ENCODE measurements at places on chromosomes 3 and 15.

GRCh38 chr3:85360742-85361387 is 402.1 kb downstream of the CADM2 start:
- no peak for DNase-seq

DNA sequence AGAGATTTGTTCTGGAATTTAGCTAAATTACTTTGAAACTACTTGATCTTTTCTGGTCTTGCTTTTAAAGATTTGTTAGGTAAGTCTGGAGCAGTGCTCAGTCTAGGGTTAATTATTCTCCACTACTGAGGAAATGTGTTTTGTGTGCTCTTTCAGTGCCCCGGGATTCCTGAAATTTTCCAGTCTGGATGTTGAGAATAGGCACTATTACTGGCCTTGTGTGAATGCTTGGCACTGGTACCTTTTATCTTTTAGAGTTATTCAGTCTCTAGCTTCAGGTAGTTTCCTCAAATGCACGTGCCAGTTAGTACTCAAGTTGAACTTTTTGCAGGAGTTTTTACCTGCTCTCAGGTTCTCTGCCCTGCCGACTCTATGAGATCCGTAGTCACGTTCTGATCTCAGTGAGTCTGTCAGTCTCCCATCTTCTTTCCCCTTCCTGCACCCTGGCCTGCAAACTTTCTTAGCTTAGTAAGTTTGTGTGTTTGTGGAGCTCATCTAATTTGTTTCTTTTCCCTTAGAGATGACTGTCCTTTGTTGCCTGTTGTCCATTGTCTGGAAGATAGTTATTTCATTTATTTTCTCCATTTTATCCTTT is 39.5 kb downstream of the TCF12 start:
- DNase-seq = no peak

DNA sequence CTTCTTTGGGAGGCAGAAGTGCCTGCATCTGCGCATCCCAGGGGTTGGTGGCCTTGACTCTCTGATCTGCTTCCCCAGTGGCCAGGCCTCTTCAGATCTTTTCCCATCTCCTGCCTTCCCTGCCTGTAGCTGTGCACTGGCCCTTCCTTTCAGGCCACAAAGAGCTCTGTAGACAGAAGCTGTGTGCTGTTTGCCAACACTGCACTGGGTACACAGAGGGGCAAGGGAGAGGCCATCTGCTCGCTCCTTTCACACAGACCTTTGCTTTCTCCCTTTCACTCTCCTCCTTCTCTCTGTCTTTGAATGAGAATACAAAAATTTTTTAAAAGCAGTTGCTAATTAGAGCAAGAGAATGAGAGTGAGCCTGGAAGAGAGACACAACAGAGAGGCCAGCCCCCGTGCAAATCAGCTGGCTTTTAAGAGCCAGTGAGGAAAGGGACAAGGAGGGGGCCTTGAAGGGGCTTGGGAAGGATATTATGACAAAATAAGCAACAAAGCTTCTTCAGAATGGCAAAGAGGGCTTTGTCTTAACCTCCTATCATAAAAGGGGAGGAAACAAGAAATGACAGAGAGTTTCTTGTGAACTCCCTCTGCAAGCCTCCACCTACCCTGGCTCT is 170.9 kb downstream of the EPHB1 start:
- no peak for DNase-seq

GRCh38 chr15:67033012-67033411 is 32.4 kb upstream of the SMAD3 start:
- DNase-seq = no peak

GRCh38 chr3:74808506-74809275 is 194.2 kb upstream of the CNTN3 start:
- DNase-seq = no peak

GRCh38 chr3:156158656-156159295 is 38.4 kb downstream of the KCNAB1 start:
- DNase-seq = no peak

- DNase-seq = no peak
Measured at GRCh38 chr15:79455361-79455760, 23.2 kb downstream of the MINAR1 start.

GRCh38 chr3:150602426-150603152 is 532 bp upstream of the SELENOT start:
- no peak for DNase-seq

DNA sequence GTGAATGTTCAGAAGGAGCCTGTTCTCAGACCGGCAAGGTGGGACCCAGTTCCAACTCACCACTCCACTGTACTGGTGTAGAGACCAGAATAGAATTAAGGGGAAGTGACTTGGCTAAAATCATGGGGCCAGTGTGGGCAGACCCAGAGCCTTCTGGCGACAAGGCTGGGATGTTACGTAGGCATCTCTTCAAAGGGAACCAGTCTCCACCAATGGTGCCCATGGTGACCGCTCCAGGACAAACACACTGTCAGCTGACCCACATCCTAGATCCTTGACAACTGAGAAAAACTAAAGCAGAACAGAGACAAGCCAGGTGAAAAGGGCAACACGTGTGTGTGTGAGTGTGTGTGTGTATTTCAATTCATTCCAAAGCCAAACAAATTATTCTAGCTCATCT is 321.7 kb upstream of the FRG2C start:
- DNase-seq = no peak

GRCh38 chr15:27601239-27601960 is 497.7 kb downstream of the OCA2 start:
- DNase-seq = no peak

GRCh38 chr3:57805674-57806073 is 49.6 kb downstream of the SLMAP start:
- DNase-seq = peak; percentile 73

- DNase-seq = no peak
Measured at GRCh38 chr3:21795152-21795837, 44.3 kb upstream of the ZNF385D start.

DNA sequence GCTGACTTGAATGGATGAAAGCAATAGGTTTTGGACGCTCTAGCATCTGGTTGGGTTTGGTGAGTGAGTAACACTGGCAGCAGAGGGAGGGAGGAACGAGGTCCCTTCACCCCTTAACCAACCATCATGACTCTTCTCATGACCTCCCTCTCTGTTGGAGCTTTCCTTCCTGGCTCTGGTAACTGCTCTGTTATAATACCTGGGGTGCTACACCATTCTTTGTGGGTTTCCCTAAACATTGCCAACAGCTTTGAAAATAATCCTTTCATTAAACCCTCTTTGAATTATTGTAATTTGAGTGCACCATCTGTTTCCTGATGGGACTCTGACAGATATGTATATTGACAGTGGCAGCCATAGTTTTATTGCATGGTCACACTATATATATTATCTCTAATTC is 146.2 kb upstream of the PTPRG start:
- no peak for DNase-seq

DNA sequence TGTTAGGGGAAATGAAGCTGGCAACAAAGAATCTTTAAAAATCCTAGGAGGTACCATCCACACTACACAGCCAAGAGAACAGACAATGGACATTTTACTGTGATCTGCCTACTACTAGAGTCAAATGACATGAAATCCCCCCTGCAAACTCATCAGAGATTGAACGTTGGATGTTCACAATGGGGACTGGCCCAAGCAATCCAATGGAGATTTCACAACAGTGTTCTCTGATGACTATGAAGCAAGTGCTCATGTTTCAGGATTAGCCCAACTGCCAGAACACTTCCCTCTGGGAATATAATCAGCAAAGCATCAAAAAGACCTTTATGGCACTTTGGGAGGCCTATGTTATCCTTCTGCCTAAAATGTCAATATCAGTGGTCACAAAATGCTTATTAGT is 97.8 kb downstream of the IGSF11 start:
- DNase-seq = no peak

DNA sequence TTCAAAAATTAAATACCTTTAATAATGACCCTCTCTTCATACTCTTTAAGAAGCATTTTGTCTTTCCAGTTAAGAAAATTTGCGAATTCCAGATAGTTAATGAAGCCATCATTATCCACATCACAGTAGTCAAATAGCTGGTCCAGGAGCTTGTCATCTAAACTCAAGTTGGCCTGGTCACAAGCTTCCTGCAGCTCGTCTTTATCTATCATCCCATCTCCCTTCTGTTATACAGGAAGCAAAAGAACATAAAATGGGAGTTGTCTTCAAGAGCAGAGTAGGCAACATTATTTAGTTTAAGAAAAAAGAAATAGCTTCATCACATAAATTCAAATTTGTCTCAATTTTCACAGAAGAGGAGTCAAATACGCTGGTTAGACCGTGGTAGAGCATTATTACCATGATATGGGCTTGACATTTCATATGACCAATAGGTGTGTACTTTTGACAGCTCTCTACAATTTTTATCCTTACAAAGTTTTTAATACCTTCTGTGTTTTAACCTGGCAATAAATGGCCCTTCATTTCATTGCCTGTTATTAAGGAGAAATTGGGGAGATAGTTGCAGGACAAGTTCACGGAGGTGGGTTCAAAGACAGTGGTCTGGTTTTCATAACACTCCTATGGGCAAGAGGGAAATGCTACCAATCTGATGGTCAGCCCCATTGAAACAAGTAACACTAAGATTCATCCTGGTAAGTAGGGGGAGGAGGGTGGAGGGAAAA is 45.4 kb downstream of the EFHB start:
- DNase-seq = no peak

- DNase-seq = no peak
Measured at GRCh38 chr3:42410370-42411131, at the start of gene LYZL4. TSS of gene LYZL4 (minus strand) at chr3:42410610. CDS start at chr3:42407251, 3,359 bp downstream.

- DNase-seq = no peak
Measured at GRCh38 chr3:29284497-29284896, 3.6 kb downstream of the RBMS3 start.

GRCh38 chr3:73502609-73503583 is 121.8 kb downstream of the PDZRN3 start:
- peak; percentile 71 for DNase-seq

DNA sequence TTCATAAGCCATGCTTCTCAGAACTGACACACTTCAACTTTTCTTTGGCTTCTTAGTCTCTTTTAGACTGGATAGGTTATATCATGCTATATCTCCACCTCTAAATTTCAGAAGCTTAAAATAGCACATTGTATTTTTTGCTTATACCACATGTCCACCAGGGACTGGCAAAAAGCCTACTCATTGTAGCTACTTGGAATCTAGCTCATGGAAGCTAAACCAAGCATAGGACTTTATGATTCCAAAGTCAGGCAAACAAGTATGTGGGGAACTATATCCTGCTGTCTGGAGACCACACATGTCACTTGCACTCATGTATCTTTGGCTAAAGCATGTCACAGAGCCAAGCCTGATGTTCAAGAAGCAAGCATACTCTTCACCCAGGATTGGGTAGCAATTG is 245.0 kb upstream of the RASGRP1 start:
- no peak for DNase-seq

DNA sequence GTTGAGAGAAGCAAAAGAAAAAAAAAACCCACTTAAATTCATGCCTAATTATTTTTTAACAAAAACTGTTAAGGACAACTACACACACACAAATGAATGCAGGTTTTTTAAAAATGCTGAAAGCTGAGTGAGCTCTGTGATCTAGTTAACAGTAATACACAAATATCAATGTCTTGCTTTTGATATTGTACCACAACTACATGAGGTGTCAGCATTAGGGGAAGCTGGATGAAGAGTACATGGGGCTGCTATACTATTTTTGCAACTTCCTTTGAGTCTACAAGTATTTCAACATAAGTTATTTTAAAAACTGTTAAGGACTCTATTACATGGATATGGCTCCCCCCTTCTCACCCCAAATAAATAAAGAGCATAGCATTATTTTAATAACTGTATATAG is 44.7 kb downstream of the SUCLG2 start:
- no peak for DNase-seq

DNA sequence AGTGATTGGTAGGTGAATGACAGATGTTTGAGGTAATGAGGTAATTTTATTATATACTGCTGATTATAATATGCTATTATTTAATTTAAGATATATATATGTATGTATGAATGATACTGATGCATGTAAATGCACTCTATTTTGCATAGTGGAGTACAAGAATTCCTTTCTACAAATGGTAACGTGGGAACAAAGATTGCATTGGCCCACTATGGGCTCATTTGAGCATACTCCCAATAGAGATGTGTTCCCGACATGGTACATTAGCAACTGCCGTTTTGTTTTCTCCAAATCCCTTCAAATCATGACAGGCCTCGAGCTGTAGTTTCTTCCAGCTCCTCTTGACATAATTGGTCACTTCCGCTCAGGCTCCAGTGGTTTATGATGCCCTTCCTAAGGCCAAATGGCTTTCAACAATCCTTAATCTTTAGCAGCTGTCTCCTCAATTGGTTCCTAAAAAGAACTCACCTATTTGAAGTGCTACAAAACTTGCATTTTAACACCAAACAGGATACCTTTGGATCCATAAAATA is 266.1 kb downstream of the ADAMTSL3 start:
- DNase-seq = no peak

- no peak for DNase-seq
Measured at GRCh38 chr3:151625086-151625485, 108.6 kb upstream of the AADACL2 start.

DNA sequence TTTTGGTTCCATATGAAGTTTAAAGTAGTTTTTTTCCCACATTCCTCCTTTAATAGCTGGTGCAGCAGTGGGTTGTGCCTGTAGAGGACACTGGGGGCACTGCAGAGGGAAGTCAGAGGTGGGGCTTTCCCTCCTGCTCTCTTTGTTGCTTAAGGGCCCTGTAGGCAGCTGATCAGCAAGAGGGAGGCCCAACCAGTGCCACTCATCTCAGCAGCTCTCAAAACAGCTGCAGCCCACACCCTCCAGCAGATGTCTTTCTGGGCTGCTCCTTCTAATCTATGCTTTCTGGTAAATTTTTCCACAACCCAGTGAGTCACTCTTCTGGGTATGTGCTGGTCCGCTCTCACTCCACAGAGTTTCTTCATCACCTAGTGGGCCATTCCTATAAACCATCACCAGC is 263.8 kb downstream of the FEZF2 start:
- DNase-seq = peak; percentile 93

DNA sequence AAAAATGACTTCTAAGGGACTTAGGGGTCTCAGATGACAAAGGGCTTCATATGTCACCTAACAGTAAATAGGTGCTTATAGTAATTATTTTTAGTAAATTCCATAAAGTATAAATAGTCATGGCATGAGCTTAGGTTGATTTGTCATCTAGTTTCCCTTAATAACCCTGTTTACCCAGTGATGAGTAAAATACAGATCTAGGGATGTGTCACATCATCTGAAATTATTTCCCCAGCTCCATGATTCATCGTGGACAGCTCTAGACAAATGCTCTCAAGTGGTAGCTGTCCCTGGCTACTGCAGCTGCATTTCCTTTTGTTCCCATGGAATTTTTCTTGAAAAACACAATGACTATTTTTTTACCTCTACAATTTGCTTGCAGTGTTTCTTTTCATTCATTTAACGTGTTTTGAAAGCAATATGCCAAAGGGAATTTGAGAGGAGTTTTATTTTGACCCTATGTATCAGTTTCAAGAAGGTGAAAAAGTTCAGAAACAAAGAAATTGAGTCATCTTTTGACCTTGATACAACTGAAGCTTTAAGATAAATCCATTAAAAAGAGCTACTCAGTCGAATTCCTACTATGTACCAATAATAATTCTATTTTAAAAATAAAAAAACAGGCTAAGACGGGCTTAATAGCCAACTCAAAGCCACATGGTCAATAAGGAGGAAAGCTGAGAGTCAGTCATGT is 241.6 kb downstream of the KCNMB2 start:
- DNase-seq = peak; percentile 78

GRCh38 chr3:120435621-120436020 is 15.2 kb downstream of the FSTL1 start:
- peak; percentile 37 for DNase-seq

GRCh38 chr3:65960087-65960486 is 78.6 kb downstream of the MAGI1 start:
- no peak for DNase-seq

GRCh38 chr3:151609491-151609890 is 124.2 kb upstream of the AADACL2 start:
- no peak for DNase-seq

All from AG08395 (cell line).